ENCODE measurements at places on chromosomes 7 and 10.

DNA sequence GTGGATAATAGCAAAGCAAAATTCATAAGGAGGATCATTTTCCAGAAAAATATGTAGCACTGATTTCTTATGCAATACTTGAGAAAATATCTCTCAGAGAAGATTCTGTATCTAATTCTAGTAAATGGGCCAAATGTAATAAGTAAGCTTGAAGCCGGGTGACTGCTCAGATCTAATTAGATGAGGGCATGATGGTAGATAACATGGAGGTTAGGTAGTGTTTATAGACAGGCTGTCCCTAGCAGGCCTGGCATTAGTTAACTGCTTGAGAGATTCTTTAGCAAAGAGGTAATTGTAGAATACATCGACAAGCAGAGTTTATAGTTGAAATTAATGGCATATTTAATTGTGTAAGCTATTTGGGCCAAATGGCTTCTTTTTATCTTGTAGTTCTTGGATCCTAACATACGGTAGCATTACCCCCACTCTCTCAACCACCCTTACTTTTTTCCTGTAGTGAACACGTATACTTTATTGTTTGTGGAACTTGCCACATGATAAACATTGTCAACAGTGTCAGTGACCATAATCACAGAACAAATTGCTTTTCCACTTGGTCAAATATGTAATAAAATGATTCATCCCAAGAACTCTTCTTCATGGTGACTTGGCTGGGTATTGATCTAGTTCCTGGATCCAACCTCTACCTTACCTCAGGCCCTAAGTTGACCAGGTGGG is 343.1 kb downstream of the BBS9 start:
- no peak for DNase-seq

DNA sequence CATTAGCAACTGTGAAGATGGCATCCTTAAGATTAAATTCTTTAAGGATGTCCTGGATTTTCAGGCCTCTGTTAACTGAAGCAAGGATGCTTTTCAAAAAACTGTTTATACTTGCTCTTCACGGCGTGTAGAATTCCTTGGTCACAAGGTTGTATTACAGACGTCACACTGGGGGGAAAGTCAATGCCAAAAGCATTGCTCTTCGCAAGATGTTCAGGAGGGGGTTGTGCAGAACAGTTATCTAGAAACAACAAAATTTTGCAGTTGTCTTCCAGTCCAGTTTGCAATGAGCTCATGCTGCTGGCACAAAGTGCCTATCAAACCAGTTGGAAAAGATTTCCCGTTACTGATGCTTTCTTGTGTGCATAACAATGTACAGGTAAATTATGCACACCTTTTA is 8.2 kb upstream of the KIF20B start:
- DNase-seq = no peak

DNA sequence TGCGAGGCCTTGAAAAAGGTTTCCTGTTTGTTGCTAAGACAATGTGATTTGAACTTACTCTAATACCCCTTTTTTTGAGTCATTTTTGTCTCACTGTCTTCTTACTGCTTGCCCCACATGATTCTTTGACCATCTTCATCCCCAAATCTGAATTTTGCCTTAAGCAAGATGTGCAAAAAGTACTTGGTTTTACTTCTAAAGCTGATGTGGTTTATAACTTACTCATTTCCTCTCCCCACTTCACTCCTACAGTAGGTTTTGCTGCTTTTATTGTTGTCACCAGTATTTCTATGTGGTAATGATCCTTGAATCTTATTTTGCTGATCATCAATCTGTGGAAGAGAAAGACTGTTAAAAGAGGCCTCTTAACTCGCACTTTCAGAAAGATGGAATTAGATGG is 396.4 kb downstream of the SDK1 start:
- no peak for DNase-seq

- DNase-seq = no peak
Observed at GRCh38 chr7:125316466-125316865, 386.8 kb upstream of the POT1 start.

- no peak for DNase-seq
Observed at GRCh38 chr7:327233-327931, 37.4 kb downstream of the FOXL3 start.

Data from caudate nucleus (tissue), 63 donors.